ENCODE measurements at places on chromosomes 16 and 17.
A peak's percentile ranks its signal among the peaks of the same experiment; 100 is the strongest.

- no peak for DNase-seq
These were observed 46.1 kb upstream of the DDX52 start for GRCh38 chr17:37689317-37689716.

- no peak for DNase-seq
These were observed 44.8 kb downstream of the GLG1 start for GRCh38 chr16:74562117-74562516.

GRCh38 chr16:51085271-51085670 lies 65.8 kb downstream of the SALL1 start:
- no peak for DNase-seq

GRCh38 chr17:78865682-78866390 lies 25.2 kb upstream of the USP36 start:
- DNase-seq: peak; percentile 75

DNA sequence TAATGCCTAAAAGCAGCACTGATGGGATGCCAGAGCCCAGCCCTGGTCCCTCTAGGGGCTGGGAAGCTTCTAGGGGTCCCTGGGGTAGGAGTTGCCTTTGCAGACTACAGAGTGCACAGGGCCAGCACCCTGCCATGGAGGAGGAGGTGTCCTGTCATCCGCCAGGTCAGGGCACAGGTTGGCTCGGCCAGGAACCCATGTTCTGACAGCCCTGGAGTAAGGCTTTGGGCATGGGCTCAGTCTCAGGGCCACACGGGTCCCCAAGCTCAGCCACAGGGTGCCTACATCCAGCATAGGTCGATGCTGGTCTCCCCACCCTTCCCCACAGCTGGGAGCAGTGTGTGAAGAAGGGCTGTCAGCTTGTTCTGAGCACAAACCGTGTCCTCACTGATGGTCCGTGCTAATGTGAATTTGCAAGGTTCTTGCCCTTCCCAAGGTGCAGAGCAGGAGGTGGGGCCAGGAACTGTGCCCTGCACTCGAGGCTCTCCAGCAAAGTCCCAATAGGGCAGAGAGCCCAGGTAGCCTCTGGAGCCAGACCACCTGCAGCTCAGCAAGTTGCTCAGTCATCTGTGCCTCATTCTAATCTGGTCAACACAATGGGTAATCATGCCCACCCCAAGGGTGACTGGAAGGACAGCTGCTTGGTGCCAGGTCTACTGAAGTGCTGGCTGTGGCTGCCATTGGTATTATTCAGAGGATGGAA lies 72.8 kb downstream of the AMFR start:
- no peak for DNase-seq

- DNase-seq: no peak
These were observed 167.2 kb downstream of the STX8 start for GRCh38 chr17:9408381-9408780.

GRCh38 chr16:2471016-2471652 lies at the start of gene NTN3:
Gene NTN3 (plus strand): TSS chr16:2471297. CDS start chr16:2471702, 405 bp downstream.
- DNase-seq: no peak

DNA sequence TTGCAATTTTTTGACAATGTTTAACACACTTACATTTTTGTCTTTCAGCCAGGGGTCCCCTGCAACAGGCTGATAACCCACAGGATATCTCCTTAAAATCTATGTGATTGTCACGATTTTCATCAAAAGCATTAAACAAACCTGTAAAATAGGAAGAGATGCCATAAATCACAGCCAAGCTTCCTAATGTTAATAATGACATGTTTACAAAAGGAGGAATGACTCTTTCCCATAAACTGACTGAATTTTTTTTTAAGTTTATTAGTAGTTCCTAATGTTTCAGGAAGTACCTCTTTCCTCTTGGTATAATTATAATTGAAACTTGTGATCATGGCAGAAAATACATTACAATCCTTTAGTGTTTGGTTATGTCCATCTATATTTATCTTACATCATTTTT lies 119.6 kb downstream of the CA4 start:
- DNase-seq: no peak

DNA sequence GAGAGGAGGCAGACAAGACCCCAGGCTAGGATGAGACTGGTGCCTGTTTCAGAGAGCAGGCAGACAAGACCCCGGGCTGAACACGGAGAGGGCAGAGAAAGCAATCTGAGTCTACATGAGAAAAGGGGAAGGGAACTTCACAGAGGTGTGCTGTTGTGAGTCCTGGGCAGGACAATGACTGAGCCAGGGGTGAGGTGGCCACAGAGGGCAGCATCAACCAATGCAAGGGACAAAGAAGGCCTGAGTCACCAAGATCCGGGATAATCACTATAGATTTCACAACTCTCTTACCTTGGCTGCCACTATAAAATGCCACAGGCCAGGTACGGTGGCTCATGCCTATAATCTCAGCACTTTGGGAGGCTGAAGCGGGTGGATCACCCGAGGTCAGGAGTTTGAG lies 89.0 kb downstream of the SLC39A11 start:
- DNase-seq: no peak

GRCh38 chr17:11499881-11500280 lies 98.4 kb upstream of the DNAH9 start:
- DNase-seq: no peak

GRCh38 chr17:4536259-4536741 lies 18.9 kb downstream of the MYBBP1A start:
- DNase-seq: no peak

- no peak for DNase-seq
These were observed 43.5 kb downstream of the SNX29 start for GRCh38 chr16:12020009-12020408.

DNA sequence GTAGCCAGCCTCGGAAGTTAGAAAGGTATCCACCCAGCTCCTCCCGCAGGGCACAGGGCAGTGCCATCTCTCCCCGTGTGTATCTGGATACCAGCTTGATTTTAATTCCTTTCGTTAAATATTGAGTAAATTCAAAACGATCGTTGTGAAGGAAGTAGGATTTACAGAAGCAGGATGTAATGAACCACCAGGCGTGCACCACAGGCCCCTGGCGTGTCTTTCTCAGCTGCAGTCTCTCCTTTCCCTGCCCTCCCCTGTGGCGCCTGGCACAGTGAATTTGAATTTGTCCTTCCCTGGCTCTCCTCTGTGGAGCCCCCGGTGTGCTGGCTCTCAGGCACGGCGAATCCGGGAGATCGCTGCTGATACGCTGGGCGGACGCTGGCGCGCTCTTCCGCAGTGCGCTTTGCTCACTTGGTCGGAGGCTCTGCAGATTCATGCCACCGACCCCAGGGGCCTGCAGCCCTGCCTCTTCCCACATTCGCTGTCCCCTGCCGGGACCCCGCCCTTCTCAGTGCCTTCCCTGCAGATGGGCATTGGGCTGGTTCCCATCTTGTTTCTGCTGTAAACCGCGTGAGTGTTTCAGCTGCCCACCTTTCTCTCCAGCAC lies 164.6 kb downstream of the RPTOR start:
- DNase-seq: no peak

GRCh38 chr16:87207509-87207908 lies 109.7 kb downstream of the C16orf95 start:
- no peak for DNase-seq

GRCh38 chr16:87492291-87492630 lies 563 bp downstream of the ZCCHC14 start:
- DNase-seq: no peak

DNA sequence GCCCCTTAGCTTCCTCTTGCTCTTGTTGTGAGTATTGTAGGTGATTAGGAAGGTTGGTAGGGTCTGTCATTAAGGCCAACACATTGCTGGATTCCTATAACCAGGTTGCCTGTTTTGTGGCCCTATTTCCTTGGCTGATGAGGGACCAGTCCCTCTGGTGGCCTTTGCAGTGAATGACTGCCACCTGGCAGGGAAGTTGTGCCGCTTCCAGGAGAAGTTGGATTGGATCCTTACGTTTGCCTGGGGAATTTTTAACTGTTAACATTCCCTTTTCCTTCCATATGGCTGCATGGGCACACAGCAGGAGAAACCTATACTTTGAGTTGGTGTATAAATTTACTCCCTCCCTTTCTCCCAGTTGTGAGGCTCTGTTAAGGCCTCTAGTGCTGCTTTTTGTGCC lies 32.4 kb downstream of the LCMT1 start:
- DNase-seq: no peak

GRCh38 chr17:29747660-29748059 lies 124.9 kb upstream of the CORO6 start:
- no peak for DNase-seq

GRCh38 chr16:3922241-3922640 lies 41.7 kb upstream of the CREBBP start:
- DNase-seq: no peak

DNA sequence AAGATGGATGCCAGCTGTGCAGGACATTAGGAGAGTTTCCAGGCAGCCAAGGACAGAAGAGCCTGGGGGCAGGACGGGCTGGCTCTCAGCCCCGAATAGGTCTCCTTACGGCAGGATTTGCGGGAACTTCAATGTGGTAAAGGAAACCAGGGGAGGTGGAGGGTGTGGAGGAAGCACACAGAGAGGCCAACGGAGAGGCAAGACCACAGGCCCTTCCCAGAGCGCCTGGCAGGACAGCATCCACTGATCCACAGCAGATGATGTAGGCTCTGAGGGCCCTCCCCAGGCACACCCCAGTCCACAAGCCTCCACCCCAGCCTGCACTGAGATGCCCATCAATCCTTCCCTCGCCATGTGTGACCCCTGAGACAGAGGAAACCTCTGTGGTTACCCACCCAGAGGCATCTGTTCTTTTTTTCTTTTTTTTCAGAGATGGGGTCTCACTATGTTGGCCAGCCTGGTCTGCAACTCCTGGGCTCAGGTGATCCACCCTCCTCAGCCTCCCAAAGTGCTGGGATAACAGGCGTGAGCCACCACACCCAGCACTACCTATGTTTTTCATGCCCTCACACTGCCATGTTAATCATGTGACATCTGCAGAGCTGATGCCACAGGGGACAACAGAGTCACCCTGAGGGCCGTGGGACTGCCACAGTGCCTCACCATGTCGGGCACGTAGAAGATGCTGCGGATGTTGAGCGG lies 19.3 kb downstream of the DNASE1 start:
- DNase-seq: no peak

DNA sequence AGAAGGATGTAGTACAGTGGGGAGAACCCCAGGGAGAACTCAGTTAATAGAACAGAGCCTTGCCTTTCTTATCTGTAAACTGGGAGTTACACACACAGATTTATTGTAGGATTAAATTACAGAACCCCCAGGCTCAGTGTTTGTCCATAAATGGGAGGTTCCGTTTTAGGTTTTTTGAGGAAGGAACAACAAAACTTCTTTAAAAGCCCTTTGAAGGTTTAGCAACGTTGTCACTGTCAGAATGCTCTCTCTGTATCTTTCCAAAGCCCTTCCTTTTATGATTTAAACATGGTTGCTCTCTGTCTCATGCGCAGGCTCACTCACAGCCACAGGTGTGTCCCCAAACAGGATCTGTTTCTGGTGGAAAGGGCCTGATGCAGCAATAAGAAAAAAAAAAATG lies 9.4 kb upstream of the GNA13 start:
- no peak for DNase-seq

- DNase-seq: no peak
These were observed 15.9 kb upstream of the CDC42EP4 start for GRCh38 chr17:73327676-73328075.

GRCh38 chr16:23876256-23876896 lies 40.6 kb downstream of the PRKCB start:
- DNase-seq: no peak

GRCh38 chr17:57085448-57086068 lies 512 bp downstream of the AKAP1 start:
- peak; percentile 42 for DNase-seq

GRCh38 chr17:40338058-40338457 lies 26.5 kb downstream of the GJD3 start:
- no peak for DNase-seq

DNA sequence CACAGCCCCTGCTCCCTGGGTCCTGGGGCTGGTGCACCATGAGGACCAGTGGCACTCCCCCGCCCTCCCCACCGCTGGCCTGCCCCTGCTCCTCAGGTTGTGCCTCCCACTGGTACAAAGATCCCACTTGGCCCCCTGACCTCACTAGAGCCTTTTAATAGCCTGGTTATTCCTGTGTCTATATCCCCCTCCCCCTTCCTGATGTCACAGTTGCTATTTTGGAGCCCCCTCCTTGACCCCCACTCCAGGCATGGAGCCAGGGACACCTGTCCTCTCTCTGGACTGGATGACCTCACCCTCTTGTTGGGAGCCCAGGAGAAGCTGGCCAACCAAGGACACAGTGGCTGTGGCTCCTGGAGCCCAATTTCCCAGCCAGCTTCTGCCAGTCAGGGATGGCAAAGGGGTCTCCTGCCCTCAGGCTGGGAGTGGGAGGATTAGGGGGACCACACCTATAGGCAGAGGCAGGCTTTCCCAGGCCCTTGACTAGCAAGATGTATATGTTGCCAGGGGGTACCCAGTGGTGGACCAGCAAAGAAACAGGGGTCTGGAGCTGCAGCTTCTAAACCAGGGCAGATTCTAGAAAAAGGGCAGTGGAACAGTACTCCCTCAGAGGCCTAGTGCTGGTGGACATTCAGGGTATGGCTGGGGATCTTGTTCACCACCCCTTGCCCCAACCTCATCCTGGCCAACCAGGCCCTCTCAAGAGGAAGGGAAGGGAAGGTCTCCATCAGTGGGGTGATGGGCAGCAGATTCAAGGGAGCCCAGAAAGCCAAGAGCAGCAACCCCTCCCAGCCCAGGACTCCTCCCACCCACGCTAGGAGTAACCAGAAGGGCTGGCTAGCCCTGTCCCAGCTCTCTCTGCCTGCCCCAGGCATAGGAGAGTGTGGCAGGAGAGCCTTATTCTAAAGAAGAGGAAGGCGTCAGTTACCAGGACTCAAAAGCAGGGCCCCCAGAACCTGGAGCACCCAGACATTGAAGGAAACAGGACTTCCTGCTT lies 10.9 kb downstream of the HDAC5 start:
- DNase-seq: no peak

DNA sequence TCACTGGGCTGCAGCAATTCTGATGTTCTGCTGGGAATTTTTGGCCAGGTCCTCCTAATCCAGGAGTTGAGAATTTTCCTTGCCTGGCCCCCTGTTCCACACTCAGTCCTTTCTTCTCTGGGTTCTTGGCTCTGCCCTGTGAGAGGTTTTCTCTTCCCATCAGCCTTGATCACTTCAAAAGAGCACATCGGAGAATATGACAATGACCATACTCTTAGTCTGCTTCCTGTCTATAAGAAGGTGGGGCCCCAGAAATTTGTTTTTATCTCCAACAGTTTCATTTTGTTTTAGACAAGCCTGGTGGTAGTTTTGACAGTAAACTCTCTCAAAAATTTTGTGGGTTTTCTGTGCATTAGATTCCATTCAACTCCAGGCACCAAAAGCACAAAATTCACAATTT lies 70.7 kb downstream of the C17orf67 start:
- DNase-seq: no peak

DNA sequence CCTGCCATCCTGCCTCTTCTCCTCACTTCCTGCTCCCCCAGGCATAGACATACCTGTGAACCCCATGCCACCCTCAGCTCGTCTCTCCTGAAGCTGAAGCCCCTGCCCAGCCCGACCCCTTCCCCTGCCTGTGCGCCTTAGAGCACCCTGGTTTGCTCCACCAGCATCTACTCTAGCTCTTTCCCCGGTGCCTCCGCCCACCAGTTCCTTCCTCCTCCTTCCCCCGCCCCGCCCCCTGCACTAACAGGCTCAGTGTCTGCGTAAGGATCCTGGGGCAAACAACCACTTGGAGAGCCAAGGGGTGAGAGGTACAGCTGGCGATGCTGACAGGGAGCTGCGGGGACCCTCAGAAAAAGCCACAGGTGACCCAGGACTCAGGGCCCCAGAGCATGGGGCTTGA lies 1.9 kb downstream of the GPR142 start:
- no peak for DNase-seq

GRCh38 chr16:10514369-10515055 lies 65.9 kb downstream of the EMP2 start:
- peak; percentile 56 for DNase-seq

- no peak for DNase-seq
These were observed 228.8 kb downstream of the CDH11 start for GRCh38 chr16:64892835-64893785.

- DNase-seq: no peak
These were observed 181.6 kb upstream of the IRX6 start for GRCh38 chr16:55142405-55142804.

All from SW 1271 (cell line).